GM18507 (cell line): ENCODE measurements at places on chromosomes 12 and 14.

GRCh38 chr14:36091096-36091495 lies 85.4 kb downstream of the PTCSC3 start:
- no peak for DNase-seq

DNA sequence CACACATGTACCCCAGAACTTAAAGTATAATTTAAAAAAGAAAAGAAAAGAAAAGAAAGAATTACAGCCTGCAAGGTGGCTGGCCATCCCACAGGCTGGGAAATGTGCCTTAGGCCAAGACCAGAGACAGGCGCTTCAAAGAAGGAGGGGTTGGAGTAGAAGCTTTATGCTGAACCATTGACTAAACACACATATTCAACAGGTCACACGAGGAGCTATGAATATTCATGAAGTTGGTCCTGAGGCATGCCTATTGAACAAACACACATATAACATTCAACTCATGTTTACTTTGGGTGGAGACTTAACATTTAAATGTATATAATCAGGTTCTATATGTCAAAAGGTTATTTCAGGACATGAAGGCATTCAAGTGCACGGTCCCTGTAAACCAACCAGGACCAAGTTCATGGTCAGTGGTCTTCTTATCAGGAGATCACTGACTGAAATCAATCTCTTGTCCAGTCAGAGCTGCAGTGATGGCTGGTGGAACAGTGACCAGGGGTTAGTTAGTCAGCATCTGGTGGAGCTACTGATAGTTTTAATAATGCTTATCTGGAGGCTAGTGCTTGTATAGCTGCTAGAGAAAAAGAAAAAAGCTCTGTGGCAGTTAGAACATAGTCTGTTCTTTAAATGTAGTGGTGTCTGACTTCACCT lies 35.6 kb upstream of the ITPR2 start:
- DNase-seq: no peak

GRCh38 chr12:64318605-64319004 lies 72.0 kb downstream of the C12orf56 start:
- no peak for DNase-seq

DNA sequence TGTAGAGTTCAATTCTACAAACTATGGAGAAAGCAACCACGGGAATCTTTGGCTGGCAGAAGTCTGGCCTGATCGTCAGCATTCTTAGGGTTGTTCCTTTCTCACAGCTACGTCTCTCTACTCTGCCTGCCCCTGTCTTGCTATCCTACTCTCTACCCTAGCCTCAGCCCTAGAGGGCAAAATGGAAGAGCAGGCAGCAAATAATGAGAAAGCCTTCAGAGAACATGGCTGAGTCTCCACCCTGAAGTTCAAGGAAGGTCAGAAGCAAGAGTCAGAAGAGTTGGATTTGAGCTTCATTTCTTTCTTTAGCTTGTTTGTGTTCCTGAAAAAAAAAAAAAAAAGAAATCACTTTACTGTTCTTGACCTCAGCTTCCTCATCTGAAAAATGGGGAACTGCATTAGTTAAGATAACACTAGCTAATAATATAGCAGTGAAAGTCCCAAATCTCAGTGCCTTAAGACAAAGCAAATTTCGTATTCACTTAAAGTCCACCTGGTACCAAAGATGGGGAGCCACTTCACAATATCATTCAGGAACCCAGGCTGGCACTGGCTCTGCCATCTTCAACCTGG lies 50.2 kb upstream of the CCND2 start:
- no peak for DNase-seq

DNA sequence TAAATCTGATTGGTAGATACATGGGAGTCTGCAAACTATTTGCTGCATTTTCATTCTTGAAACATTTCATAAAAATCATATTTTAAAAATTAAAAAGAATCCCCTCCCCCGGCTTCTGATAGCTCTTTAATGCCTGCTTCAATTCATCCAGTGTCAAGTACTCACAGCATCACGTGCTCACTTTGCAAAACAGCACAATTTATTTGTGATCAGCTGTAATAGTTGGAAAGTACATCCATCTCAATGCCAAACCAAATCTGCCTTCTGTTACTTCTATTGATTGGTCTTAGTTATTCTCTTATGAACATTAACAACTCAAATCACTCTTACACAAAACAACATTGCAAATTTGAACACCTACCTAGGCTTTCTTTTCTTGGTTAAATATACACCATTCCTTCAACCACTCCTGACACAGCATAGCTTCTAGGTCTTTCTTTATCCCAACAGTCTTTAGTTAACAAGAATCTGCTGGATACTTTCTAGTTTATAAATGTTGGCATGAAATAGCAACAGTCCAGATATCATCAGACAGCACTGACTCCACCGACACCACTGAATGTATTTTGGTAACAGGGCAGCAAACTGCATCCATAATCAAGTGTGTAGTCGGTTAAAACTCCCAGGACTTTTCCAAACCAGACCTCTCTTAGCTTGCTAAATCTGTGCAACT lies 58.0 kb downstream of the PARP11 start:
- no peak for DNase-seq

DNA sequence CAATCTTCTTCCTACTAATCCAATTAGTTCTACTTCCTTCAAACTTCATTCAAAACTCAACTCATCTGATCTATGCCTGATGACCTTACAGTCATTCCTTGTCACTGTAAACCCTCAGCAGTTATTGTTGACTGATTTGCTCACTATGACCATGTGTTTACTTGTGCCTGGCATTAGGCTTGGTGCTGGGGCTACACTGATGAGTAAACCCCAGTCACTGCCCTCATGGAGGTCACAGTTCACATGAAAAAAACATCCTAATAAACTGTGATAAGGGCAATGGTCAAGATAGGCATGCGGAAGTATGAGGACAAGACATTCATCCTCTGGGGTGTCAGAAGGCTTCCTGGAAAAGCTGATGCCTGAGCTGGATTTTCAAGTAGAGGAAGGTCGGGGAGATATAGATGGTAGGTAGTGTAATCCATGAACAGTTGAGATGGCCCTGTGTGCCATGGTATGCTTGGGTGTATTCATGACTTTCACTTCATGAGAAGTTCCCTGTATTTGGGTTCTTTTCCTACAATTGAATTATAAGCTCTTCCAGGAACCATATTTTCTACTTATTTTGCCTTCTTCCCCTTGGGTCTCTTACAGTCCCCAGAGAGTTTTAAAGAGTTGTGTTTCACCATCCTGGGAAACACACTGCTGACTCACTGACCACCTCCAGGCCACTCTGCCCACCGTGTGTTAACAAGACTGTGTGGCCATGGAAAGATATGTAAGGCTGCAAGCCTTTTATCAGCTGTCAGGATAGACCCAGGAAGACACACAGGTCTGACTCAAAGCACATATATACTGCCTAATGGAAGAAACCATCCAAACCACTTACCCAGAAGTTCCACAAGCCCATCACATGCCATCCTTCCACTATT lies 38.7 kb upstream of the DUSP6 start:
- no peak for DNase-seq

DNA sequence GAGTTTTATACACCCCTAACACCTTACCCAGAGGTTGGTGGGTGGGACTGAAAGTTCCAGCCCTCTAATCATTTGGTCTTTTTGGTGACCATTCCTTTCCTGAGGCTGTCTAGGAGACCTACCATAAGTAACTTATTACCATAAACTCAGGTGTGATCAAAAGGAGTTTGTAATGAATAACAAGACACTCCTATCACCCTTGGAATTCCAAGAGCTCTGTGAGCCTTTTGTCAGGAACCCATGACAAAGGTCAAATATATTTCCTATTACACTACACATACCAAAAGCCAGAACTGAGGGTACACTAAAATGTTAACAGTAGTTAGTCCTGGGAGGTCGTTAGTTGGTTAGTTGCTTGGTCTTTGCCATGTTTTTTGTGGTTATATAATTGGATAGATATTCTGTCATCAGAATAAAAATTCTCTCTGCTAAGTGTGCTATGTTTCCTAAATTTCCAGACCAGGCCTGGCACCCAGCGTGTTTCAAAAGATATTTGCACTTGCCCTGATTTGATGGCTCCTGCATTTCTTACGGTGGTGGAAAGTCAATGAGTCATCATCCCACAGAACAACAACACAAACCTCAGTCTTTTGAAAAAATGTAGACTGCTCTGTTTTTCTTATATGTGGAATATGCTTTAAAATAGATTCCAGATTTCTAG lies 27.0 kb upstream of the AKAP5 start:
- no peak for DNase-seq

DNA sequence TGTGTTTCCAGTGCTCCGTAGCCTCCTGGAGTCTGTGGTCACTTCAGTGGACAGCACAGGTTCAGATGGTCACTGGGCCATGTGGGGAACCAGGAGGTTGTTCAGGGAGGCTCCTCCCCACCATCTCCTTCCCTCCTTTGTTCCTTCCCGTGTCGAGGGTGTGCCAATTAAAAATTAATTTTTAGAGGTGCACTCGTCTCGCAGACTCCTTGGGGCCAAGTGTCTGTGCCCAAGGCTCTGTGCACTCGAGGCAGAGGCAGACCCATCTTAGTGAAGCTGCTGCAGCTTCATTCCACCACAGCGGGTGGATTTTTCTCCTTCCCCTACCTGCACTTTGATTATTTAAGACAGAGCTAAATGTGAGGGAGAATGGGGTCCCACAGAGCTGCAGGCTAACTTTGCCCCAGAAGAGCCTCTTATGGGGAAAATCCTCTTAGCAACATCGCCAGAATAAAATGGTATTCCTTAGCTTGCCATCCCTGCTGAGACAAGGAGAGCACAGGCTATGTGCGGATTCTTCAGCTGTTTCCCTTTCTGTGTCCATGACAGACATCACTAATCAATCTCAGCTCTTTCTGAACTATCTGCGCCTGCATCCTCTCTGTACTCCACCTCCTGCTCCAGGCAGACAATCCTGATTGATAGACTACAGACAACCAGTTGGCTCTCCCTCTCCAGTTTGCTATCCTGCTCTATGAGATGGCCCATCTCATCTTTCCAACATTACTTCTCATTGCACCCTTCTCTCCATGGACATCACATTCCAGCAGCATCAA lies 159.5 kb downstream of the VRK1 start:
- DNase-seq: no peak

DNA sequence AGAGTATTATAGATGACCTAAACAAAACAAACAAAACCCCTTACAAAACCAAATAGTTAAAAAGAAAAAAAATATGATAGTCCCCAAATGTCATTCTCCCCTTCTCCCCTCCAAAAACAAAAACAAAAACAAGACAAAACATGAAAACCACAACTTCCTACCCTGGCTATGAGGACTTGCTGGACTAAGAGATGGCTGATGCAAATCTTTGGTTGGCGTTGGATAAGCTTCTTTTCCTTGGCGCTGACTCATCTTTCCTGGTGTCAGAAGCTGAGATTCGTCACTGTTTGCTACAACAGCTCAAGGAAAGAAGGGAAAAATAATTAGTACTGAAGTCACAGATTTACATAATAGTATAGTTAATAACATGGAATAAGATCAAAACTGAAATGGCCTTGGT lies 102.5 kb upstream of the BBS10 start:
- DNase-seq: no peak

DNA sequence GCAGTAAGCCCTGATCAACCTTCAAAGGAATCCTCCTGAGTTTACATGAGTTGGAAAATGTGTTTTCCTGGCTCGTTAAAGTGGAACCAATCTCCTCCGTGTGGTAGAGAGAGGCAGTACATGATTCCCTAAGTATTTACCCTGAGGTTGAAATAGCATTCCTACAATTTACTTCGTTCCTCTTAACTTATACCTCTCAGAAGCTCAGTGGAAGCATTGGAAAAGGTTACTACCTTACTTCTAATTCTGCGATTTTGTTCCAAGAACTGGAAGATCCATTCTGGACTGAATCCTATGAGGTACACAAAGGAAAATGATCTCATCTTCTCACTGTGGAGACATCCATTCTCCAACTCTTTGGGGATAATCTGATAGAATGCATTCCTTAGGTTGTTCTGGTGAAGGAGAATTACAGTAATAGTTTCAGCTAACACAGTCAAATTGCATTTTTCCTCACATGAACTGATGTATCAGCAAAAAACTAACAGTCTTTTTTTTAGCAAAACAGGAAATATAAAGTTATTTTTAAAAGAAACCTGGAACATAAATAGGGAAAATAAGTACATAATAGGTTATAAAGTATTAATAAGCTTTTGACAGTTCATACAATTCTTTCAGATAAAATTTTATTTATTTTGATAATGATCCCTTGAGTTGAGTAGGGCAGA lies 475.6 kb downstream of the PDZRN4 start:
- DNase-seq: no peak

DNA sequence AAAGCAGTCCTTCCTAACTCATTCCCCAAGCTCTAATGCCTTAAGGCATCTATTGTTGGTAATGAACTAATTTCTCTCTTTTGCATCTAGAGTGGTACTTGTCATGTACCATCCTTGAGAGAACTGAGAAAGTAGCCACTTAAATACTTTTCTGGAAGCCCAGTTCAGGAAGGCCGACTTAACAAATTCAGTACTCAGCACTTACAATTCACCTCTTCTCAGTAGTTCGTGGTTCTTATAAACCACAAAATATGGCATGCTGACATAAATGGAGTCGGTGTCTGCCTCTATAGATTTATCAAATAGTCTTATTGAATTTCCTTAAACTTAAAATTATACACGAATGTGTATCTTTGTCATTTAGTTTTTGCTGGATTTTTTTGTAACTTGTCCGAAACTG lies 9.4 kb upstream of the COCH start:
- DNase-seq: no peak

- no peak for DNase-seq
Observed at GRCh38 chr12:119630223-119630780, 36.7 kb downstream of the TMEM233 start.

DNA sequence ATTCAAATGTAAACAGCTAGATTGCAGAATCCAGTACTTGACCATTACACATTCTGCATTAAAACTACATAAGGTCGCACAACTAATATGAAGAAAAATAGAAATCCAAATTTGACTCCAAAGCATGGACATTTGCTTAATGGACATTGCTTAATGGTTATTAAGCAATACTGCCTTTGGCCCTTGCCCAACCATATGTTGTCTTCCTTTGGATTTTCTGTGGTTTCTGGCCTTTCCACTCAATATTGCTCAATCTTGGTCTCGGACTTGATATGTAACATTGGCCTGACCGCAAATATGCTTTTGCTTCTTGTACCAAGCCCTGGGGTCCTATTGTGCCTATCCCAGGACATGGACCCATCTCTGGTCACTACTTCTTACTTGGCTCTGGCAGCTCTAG lies 67.2 kb downstream of the PTPRR start:
- DNase-seq: no peak

DNA sequence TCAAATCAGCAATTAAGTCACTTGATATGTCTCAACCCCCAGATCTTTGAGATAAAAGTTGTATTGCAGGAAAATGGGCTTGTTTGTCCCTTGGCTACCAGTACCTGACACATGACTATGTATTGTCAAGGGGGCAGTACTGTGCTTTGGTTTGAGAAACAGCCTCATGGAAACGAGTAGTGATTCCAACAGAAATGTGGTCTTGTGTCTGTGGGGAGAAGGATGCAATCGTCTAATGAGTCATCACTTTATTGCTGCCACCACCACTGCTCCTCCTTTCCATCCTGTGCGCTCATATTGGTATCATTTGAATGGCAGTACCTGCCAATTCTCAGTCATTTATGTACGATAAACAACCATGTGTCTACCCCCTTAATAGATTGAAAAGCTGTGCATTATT lies 72.8 kb upstream of the ARHGAP5 start:
- no peak for DNase-seq

GRCh38 chr12:85809500-85809899 lies 26.7 kb downstream of the RASSF9 start:
- DNase-seq: no peak
